ENCODE measurements at places on chromosomes 1 and 21. TPM values are rescaled to one million over a fixed set of nuclear protein-coding genes. Genes with fewer than 3 reads are reported as not detected.

- peak; percentile 79 for DNase-seq
These were observed 62.8 kb downstream of the DMRTB1 start for GRCh38 chr1:53521924-53522552.

- DNase-seq = no peak
These were observed 83.3 kb upstream of the TMEM51 start for GRCh38 chr1:15070145-15070748.

- DNase-seq = no peak
These were observed 2.7 kb downstream of the SH2D2A start for GRCh38 chr1:156813750-156814570.

DNA sequence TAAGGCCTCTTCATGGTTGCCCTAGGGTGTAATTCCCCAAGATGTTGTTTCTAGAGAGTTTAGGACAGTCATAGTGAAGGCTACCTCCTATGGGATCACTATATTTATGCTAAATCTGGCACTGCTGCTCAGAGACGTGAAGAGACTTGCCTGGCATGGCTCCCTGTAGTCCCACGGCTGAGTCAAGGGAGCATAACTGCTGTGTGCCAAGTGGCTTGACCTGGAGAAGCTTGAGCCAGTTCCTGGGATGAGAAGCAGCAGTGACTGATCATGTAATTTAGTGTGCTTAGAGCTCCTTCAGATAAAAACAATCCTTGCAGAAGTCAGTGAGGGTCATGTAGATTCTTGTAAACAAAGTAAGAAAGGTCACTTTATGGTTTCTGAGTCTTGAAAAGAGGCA lies 68.9 kb upstream of the TSPAN2 start:
- DNase-seq = no peak

DNA sequence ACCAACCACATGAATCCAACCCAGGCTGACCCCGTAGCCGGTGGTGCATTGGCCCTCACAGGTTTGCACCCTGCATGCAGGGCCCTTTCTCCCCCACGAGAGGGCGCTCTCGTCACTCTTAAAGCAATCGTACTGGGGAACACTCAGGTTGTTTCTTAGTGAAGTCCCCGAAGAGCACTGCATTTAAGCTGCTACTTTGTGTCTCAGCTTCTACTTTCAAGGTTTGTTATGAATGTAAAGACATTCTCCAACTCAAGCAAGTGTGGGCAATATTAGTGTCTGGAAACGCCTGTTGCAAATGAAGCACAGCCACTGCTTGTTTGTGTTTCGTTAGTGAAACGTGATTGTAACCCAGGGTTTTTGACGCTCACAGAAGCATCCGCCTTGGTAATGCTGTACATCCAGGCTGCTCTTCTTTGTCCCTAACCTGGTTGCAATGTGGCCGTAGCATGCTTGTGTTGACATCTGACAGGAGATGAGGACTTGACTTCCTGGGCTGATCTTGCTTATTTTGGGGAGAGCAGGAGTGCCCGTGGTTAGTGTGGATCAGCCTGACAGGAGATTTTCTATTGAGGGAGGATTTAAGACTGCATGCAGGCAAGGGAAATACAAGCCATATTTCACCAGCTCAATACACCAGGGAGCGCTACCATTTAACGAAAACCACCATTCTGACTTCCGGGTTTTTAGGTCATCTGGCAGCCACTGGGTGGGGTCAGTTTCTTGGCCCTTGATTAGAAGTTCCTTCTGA lies 79.8 kb downstream of the ST6GALNAC3 start:
- peak; percentile 53 for DNase-seq

EDARADD gene
- 3.0 TPM for total RNA-seq

TNFRSF9 gene
- total RNA-seq = 0.20 TPM

RHEX gene
- 5.5 TPM for total RNA-seq

DNA sequence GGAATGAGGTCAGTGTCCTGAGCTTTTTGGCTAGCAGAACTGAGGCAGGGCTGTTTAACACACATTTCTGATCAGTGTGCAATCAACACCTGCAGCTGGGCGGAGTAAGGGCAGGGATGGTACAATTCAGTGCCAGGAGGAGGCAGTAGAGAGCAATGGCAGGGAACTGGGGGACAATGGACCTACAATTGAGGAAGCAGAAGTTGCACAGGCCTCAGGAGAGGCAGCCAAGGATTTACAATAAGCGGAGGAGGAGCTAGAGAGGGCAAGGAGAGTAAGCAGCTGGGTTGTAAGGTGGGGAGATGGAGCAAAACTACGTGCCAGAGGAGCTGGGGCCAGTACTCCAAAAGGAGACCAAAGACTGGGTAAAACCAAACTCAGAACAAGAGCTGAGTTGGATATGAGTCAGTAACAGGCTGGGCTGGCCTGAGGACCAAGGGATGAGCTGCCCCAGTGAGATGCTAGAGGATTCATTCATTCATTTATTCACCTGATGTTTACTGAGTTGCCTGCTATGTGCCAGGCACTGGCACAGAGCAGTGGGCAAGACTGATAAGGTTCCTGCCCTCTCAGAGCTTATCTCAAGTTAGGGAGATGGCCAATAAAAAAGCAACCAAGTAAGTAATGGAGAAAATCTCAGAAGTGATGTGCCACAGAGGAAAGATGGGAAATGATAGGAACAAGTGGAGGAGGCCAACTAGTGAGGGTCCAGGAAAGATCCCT lies 10.4 kb upstream of the GALE start:
- no peak for DNase-seq

DNA sequence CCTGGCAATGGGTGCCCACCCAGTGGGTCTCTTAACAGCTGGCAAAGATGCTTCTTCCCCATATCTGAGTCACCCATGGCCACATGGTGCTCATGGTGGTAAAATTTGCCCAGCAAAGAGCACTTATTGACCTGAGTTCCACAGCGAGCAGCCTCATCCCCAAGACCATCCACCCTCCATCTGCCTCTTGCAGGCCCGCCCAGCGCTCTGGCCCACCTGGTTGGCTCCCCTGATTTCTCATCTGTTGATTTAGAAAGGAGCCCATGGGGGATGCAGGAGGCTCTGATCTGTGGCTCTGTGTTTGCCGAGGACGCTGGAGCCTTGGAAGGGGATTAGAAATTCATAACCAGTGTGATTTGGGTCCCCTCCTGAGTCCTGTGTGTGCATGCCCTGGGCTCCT lies 657.5 kb downstream of the PTPRU start:
- no peak for DNase-seq

GRCh38 chr1:237788069-237788468 lies 102.7 kb downstream of the ZP4 start:
- DNase-seq = no peak

DNA sequence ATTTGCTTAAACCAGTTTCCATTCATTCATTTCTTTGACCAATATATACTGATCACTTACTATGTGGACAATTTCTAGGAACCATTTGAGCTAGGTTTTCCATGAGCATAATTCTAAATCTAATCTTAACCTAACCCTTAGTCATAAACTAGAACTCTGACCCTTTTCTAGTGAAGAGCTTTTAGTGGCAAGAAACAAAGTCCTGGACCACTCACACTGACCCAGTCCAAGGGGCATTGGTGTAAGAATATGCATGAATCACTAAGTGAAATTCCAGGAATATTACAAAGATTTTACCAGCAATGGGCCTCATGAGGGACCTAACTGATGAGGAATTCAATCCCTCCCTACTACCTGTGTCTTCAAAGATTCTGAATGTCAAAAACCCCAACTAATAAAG lies 40.6 kb upstream of the SLC2A1 start:
- DNase-seq = no peak

DNA sequence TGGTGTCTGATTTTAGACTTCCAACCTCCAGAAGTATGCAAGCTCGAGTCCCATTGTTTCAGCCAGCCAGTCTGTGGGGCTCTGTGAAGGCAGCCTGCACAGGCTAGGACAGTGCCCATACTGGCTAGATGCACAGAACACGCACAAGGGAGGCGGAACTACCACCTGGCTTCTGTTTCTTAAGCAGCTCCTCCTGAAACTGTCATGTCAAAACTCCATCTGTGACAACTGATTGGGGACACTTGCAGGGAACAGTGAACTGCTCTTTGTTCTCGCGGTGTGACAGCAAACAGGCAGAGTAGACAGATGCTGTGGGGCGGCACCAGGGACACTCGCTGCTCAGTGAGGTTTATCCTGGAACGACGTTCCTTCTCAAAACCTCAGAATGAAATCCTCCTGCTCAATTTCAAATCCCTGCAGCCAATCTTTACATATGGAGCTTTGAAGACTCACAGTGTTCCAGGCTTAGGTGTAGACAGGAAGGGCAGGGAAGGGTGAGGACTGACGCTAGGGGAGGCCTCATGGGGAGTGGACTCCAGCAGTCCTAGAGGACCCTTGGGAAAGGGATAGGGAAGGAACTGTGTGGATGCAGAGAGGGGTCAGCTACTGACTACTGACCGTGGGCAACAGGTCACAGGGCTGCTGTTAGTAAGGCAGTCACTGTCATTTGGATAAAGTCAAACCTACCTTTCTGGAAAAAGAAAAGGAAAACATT lies 73.8 kb downstream of the ERG start:
- DNase-seq = no peak

RNF223 gene
- total RNA-seq = 0.69 TPM

- DNase-seq = no peak
These were observed 32.5 kb upstream of the SMYD2 start for GRCh38 chr1:214248311-214249085.

- no peak for DNase-seq
These were observed 1.9 kb downstream of the TTF2 start for GRCh38 chr1:117061986-117062415.

- no peak for DNase-seq
These were observed 1.7 kb downstream of the SPSB1 start for GRCh38 chr1:9294405-9294773.

DNA sequence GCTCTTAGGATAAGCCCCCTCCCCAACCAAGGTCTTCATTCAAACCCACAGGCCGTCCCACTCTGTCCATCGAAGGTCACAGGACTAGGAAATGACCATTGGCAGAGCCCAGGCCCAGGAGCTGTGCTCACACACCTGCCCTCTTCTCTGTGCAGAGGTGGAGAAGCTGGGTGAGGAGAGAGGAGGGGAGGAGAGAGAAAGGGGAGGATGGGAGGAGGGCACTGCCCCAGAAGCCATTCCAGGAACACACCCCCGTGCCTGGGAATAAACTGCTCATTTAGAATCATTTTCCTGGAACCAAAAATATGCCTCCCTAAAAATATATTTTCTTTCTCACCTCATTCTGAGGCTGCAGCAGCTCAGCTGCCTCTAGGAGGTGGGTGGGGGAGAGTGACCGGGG lies 6.4 kb upstream of the SDC3 start:
- DNase-seq = no peak

FCRL6 gene
- total RNA-seq = 0.49 TPM

GRCh38 chr1:31637915-31638673 lies 6.6 kb downstream of the PEF1 start:
- peak; percentile 20 for DNase-seq

DNA sequence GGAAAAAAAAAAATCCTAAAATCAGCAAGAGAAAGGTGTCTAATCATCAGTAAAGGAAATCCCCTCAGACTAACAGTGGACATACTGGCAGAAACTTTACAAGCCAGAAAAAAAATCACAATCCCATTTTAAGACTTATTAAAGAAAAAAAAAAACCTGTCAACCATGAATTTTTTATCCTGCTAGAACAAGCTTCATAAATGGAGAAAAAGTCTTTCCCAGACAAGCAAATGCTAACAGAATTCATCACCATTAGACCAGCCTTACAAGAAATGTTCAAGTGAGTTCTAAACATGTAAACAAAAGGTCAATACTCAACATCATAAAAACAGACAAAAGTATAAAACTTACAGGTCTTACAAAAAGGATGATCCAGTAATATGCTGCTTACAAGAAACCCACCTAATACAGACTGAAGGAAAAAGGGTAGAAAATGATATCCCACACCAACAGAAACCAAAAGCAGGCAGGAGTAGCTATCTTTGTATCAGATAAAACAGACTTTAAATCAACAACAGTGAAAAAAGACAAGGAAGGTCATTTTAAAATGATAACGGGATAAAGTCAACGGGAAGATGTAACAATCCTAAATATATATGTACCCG lies 129.6 kb downstream of the EVI5 start:
- no peak for DNase-seq

FTCD gene
- total RNA-seq = 0.20 TPM

RCOR3 gene
- total RNA-seq = 38.8 TPM

- DNase-seq = no peak
These were observed 23.7 kb downstream of the NMNAT2 start for GRCh38 chr1:183394435-183394834.

Data from skin of body (tissue), 3 donors.